ENCODE measurements at places on chromosomes 3 and 15. TPM values are rescaled to one million over a fixed set of nuclear protein-coding genes. Genes with fewer than 3 reads are reported as not detected.

Gene SEMA3F
- polyA plus RNA-seq, result 10.7 TPM

GRCh38 chr3:16490062-16490619 lies 23.4 kb downstream of the RFTN1 start:
- no peak for DNase-seq

- no peak for DNase-seq
Measured at GRCh38 chr3:172132159-172132586, 92.8 kb downstream of the FNDC3B start.

GRCh38 chr3:131608741-131609140 lies 106.0 kb upstream of the MRPL3 start:
- peak; percentile 26 for DNase-seq

- DNase-seq, result no peak
Measured at GRCh38 chr3:151931171-151931570, 57.7 kb downstream of the SUCNR1 start.

Gene PRTG
- polyA plus RNA-seq, result 2.9 TPM

DNA sequence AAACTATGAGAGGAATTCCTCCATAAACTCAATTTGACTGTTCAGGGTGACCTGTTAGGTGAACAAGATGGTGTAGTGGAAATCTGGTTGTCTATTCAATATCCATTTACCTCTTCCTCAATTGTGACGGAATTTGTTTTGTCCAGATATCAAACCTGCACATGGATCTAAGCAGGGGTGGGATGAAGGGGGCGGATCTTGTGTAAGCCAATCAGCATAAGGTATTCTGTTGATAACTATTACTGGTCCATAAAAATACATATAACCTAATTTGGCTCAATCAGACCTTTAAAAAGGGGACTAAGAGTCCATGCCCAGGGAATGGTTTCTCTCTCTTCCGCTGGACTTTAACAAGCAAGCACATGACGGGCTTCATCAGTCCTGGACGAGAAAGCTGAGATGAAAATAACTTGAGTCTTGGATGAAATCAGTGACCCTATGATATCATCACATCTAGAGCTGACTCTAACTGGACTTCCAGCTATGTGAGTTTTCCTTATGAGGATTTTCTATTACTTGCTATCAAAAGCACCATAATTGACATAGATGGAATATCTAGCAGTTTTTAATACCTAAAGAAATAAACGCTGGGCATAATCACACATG lies 5.7 kb upstream of the POPDC2 start:
- DNase-seq, result no peak

Gene COPS2
- 134 TPM for polyA plus RNA-seq

- no peak for DNase-seq
Measured at GRCh38 chr3:64600246-64600950, 87.4 kb downstream of the ADAMTS9 start.

Gene FEZF2
- 0.08 TPM for polyA plus RNA-seq
